ENCODE measurements at places on chromosomes 5 and 9.

GRCh38 chr9:136899196-136899595 is 12.9 kb downstream of the TRAF2 start:
- DNase-seq = no peak

GRCh38 chr5:98986587-98986986 is 57.8 kb upstream of the CHD1 start:
- DNase-seq = no peak

DNA sequence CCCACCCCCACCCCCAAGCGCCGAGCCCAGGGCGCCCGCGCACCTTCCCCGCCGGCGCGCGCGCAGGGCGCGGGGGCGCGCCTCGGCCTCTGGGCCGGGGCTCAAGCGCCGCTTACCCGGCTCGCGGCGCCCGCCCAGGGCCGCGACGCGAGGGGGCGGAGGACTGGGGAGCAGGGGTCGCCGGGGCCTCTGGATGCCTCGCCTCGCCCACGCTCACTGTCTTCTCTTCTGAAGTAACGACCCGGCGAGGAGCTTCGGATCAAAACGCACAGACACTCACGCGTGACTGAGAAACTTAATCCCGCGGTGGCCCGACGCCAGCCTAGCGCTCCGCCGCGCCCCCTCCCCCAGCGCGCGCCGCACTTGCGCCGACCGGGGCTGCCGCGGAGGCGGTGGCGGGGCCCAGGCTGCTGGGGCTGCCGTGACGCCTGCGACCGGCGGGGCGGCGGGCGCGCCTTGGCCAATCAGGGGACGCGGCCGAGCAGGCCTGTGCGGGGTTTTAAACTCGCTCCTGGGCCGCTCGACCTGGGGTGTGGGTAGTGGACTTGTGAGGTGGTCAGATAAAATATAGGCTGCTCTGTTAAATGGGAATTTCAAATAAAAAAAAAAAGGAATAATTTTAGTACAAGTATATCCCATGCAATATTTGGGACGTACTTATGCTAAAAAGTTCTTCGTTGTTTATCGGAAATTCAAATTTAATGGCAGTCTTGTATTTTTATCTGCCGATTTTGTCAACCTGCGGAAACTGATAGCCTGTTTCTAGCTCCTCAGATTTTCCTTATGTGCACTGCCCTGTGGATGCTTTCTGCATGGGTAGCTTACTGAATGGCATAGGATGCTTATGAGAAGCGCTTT is at the start of gene MPDZ:
MPDZ (minus strand) TSS at position 409 of the 858 bp plus-strand sequence. CDS start 29,377 bp downstream, outside the sequence.
- DNase-seq = no peak

- no peak for DNase-seq
These were observed 97.0 kb downstream of the MEF2C start for GRCh38 chr5:88785746-88786565.

GRCh38 chr9:89779405-89780203 is 174.8 kb downstream of the GADD45G start:
- no peak for DNase-seq

- DNase-seq = no peak
These were observed 245.1 kb upstream of the C9orf72 start for GRCh38 chr9:27818348-27818747.

DNA sequence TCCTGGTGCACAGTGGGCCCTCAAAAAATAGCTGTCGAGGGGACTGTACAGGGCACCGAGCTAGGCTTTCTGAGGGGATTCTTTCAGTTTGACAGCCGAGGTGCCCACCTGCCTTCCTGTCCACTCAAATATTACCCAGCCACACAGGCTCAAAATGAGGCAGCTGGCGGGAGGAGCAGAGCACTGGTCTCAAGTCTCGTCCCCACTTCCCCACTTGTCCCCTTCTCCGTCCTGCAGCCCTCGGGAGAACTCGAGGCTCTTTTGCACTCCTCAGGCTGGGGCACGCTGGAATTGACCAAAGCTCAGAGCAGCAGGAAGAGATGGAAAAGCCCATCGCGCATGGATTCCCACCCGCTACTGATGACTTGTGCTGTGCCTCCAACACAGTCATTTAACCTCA is 185.2 kb downstream of the HSPA4 start:
- no peak for DNase-seq

GRCh38 chr5:67886761-67887160 is 328.8 kb upstream of the PIK3R1 start:
- no peak for DNase-seq

- no peak for DNase-seq
These were observed 206.2 kb downstream of the DCP2 start for GRCh38 chr5:113182658-113183344.

DNA sequence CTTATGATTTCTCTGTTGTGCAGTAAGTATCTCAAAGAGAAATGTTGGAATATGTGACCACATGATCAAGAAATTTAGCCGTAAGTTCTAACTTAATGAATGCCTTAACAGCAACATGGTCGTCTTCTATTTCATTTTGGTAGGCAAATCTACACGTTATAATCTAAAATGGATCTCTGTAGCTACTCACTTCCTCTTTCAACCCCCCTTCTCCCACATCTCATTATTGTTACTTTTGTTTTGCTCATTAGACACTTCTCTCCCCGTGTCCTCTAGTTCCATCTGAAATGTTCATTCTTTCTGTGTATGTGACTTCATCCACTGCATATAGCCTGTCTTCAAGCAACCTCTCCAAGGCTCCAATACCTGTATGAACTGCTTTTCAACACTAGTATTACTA is 27.1 kb upstream of the LPAR1 start:
- no peak for DNase-seq

DNA sequence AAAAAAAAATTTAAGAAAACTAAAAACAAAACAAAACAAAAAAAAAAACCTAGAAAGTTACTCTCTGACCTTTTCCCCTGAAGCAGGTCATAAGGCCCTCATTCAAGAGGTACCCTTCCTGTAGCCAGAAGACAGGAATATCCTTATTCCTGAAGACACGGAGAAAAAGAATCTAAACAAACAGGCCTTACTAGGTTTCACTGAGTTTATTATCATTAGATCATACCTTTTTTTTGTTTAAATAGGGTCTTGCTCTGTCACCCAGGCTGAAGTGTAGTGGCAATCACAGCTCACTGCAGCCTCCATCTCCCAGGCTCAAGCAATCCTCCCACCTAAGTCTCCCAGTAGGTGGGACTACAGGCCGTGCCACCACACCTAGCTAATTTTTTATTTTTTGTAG is 11.7 kb upstream of the CDKN2AIPNL start:
- no peak for DNase-seq

DNA sequence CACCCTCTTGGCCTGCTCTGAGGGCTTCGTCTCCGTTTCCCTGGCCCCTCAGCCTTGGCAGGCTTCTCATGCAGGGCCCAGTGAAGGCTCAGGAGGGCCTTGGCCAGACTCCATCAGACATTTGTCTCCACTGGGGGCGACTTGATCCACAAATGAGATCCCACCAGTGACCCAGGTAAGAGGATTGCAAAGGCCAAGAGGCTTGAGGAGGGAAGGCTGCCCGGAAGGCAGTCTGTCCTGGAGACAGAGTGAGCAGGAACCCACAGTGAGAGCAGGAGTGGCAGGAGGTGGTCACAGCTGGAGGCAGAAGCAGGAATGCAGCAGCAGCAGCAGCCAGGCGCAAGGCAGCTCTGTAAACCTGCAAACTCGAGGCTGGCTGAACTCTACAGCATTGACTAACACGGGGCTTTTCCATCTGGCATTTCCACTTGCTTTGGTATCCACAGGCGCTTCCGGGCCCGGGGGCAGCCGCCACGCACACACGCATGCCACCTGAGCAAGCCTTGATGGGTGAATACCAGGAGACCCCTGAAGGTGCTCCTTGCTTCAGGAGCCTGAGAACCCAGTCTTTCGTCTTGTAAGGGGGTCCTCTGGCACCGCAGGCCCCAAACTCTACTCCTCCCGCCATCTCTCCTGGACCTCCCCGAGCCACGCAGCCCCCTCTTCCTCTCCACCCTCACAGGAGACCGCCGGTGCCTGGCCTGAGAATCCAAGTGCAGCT is 14.7 kb downstream of the MGAT1 start:
- DNase-seq = no peak

DNA sequence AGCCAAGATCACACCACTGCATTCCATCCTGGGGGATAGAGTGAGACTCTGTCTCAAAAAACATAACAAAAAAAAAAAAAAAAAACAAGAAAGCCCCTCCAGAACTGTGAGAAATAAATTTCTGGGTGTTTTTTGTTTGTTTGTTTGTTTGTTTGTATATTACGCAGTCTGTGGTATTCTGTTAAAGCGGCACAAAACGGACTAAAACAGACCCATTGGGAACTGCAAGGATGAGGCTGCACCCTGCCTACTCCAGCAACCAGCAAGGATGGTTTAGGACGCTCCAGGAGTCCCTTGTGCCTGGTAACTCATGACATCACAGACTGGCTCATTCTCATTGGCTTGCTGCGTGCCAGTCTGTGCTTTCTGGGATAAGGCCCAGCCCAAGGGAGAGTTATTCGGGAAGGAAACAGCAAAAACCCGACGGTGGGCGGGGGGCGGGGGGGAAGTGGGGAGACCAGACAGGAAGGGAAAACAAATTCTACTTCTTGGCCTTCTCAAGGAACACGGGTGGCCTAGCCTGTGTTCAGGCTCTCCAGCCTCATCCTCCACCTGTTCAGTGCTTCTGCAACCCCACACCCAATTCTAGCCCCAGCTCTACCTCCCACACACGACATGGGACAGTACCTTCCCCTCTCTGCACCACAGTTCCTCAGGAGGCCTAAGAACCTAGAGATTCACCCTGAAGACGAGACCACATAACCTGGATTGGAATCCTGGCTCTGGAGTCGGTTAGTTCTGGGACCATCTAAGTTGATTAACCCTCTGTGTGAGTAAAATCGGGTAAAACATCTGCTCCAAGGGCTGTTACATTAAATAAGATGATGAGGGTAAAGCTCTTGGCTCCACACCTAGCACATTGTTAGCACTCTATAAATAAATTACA is 2.8 kb downstream of the CD74 start:
- DNase-seq = no peak

DNA sequence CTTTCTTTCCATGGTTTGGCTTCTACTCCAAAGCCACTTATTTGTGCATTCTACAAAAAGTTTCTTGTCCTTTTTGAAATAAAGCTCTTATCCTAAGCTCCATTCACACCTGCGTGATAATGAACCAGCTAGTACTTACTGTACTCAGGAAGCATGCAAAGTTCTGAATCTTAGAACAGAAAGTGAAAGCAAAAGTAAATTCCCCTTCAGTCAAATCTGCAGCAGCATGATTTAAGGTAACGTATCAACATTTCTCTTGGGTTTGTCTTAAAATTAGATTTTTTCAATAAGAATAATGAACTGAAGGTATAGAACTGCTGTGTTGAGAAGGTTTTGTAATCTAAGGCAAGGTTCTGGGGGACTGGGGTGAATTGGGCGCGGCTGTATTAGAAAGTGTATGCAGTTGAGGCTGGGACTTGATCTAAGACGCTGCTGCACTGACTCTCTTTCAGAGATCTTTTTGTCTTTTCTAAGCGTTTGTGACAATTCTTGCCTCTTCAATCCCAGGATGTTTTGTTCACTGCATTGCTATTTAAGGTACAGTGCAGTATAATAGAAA is at the start of gene ERAP2:
ERAP2 (plus strand) TSS at position 209 of the 559 bp plus-strand sequence. CDS start 3,186 bp downstream, outside the sequence.
- DNase-seq = no peak

DNA sequence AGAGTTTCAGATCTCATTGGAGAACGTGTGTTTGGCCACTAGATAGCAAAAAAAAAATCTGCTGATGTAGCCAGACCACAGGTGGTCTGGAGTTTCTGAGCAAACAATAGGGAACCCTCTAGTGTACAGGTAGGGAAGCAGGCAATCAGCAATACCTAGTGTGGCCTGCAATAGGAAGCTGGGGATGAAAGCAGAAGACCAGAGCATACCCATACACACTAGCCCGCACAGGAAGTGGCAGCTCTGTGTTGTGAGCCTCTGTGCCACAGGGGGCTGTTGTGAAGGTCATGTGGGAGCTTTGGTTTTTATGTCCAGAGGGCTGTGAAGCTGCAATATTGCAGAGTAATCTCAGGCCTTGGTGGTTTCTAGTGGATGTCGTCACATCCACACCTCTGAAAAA is 81.2 kb downstream of the MTAP start:
- no peak for DNase-seq

GRCh38 chr9:98201102-98201501 is 8.7 kb upstream of the CORO2A start:
- DNase-seq = no peak

GRCh38 chr5:544675-545355 is 20.6 kb upstream of the SLC9A3 start:
- DNase-seq = no peak

GRCh38 chr9:89654025-89654662 is 49.3 kb downstream of the GADD45G start:
- DNase-seq = no peak

DNA sequence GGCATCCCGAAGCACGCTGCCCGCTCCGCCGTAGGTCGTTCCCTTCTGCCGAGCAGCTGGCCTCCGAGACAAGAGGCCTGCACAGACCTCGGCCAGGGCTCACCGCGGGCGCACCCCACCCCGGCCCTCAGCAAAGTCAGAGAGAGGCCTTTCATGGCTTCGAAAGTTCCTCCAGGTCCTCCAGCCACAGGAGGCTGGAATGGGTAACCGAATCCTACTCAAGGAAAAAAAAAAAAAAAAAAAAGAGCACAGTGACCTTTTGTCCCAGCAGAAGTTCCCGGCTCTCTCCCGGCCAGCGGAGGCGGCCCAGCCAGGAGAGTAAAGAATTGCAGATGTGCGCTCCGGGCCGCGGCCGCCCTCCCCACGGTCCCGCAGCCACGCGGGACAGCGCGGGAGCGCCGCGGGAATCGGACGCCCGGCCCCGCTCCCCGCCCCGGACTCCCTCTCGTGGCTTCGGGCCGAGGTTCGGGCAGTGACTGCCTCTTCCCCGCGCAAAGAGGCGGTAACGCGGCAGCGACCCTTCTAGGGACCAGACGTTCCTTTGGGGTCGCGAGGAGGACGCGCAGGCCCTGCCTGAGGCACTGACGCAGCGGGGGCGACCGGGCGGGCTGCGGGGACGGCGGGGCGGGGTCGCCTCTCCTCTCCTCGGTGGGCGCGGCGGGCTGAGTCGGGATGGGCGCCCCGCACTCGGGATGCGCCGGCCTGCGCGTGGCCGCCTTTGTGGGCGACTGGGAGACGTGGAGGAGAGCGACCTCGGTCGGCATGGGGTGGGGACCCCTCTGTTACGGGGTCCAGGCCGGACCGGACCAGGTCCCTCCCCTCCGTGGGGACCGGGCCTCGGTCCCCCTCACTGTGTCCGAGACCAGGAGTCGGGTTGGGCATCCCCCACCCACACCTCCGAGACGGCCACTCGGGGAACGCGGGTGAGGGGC is 754 bp downstream of the GFPT2 start:
- DNase-seq = no peak
